ENCODE measurements at places on chromosomes 13 and 19.

DNA sequence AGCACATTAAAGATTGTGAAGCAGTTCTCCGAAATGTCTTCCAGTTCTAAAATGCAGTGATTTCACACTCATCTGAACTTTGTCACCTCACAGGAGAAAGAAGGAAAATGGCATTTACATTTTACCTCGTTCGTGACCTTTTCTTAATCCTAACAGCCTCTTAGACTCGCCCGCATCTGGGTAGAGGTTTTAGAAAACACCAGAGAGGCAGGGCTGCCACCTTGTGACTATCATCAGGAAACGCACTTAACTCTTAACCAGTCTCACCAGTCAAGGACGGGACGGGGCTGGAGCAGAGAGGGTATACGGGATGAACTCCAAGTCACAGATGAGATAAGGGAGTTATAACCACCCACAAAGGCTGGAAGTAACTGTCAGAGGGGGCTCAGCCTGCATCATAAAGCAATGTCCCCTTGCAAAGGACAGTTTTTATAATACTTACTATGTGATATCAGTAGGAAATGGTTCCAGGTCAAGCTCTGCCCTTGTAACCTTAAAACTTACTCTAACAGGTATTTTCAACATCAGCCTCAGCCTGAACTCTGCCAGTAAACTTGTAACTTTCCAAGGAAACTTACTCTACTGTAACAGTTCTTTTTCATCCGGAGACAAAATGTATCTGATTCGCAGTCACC is 8.6 kb upstream of the CEACAM6 start:
- no peak for DNase-seq

- DNase-seq, result no peak
Measured at GRCh38 chr13:77207943-77208342, 119.0 kb downstream of the MYCBP2 start.

DNA sequence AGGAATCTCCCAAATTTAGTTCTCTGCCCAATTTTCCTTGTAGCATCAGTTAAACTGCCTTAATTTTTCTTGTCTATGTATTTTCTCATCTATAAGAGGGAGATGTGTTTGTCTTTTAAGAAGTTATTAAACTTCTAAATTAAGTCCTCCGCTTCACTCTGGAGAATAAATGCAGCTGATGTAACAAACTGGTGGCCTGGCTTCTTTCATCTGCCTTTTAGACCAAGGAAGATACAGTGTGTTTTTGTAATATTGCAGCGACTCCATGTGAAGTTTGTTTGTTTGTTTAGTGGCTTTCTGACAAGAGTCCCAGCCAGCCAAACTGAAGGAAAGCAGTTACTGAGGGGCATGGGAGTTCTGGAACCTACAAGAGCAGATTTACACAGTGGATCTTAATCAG is 56.4 kb downstream of the KLF12 start:
- no peak for DNase-seq

DNA sequence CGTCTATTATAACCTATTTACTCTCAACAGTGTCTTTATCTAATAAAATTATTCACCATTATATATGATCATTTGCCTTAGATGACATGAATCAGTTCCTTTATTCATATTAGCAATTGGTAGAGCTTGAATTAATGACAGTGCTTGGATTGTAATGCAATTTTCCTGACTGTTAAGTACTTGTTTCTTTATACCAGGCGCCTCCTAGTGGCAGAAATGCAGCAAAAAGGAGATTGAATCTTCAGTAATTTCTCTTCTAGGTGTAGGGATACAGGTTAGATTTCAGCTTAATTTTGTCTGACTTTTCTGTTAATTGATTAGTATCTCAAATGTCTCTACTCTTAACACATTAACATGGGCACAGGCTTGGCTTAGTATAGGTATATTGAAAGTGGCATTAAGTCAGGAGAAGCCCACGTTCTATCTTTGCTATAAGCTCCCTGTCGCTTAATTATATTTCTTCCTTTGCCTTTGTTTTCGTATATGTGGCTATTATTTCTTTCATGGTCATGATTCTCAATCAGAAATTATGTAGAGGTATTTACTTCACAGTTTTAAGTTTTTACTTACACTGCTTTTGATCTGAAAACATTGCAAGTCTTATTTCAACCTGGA is 9.1 kb upstream of the LHFPL6 start:
- DNase-seq, result peak; percentile 31

DNA sequence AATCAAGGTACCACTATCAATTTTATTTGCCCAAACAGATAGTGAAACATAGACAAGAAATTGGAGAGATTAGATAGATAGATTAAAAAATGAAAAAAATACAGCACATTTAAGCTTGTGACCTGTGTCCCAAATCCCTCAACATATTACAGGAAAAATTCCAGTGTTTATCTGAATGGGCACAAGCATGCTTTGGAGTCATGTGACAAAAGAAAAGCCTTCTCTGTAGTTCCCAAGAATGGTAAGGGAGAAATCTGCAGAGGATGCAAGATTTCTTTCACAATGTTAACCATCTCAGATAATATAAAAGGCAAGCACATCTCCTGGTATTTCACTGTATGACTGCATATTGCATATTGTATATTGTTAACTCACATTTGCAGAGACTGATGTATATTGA is 168.0 kb downstream of the PCDH9 start:
- no peak for DNase-seq

GRCh38 chr13:32530841-32531253 is 7.7 kb downstream of the N4BP2L2 start:
- DNase-seq, result peak; percentile 23

DNA sequence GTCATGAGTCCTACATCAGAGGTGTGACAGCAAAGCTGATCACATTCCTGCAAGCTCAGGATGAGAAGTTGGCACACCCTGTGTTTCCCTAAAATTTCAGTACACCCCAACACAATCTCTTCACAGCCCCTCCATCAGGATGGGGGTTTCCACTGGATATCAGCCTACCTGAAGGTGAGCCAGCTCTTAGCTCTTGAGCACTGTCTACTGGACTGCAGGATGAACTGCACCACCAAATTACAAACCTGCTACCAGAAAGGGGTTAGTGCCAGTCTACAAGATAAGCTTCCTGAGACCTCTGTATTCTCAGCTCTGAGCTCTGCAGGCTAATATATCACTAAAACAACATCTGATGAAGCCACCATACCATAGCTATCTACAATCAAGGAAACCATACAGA is 1616.2 kb upstream of the SPRY2 start:
- DNase-seq, result no peak

GRCh38 chr19:15337202-15337601 is 4.9 kb upstream of the BRD4 start:
- no peak for DNase-seq

DNA sequence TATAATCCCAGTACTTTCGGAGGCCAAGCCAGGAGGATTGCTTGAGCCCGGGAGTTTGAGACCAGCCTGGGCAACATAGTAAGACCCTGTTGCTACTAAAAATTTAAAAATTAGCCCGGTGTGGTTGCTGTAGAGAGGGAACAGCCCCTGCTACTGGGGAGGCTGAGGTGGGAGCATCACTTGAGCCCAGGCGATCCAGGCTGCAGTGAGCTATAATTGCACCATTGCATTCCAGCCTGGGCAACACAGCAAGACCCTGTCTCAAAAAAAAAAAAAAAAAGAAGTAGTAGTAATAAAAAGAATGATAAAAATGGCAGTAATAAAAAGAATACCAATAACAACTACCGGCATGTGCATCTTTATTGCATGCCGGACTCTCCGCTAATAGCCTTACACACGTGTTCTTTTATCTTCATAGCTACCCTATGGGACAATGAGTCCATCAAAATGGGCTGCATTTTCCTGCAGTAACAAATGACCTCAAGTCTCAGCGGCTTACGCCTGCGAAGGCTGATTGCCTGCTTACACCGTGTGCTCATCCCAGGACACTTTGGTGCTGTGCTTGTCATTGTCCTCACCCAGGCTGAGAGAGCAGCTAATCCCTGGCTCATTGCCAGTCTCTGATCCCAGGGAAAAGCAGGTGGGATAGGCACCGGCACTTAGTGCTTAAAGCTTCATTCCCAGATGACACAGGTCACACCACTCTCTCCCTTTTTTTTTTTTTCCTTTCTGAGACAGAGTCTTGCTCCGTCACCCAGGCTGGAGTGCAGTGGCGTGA is 14.4 kb upstream of the SYCN start:
- no peak for DNase-seq

DNA sequence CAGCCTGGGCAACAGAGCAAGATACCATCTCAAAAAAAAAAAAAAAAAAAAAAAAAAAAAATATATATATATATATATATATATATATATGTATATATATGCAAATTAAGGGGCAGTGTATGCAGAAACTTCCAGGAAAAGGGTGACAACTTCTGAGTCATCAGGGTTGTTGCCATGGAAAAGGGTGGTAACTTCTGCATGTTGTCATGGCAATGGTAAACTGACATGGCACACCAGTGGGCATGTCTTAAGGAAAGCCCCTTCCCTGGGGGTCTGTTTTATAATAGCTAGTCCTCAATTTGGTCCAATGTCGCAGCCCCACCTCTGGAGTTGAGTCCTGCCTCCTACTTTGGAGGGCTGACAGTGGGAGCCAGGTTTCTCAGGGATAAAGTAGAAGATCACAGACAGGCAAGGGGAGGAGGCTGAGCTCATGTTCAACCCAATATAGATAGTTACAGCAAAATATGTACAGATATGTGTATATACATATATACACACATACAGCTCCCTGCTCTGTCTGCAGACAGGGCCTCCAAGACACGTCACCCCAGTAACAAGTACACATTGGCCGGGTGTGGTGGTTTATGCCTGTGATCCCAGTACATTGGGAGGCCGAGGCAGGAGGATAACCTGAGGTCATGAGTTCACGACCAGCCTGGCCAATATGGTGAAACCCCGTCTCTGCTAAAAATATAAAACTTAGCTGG is 7.2 kb upstream of the FCHO1 start:
- DNase-seq, result no peak

GRCh38 chr19:40055832-40056504 is at the start of gene ZNF780B:
TSS of gene ZNF780B (minus strand) at chr19:40056231. CDS start at chr19:40050332, 5,899 bp downstream.
- peak; percentile 85 for DNase-seq

DNA sequence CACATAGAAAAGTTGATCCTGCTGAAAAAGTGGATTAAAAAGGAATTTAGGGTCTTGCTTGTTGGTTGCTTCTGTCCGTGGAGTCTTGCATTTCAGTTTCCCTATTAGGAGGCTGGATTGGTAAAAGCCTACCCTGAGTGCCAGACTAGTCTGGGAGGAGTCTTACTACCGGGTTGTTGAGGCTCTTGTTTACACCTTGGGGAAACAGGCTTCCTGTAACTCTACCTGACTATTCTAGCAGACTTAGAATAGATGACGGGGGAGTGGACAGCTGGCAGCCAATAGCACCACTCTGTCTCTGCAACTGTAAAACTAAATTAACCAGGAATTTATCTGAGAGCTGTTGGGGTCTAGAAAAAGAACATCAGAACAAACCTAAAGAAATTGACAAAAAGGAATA is 11.3 kb upstream of the MPHOSPH8 start:
- DNase-seq, result no peak

GRCh38 chr19:54480051-54480450 is 7.0 kb upstream of the CDC42EP5 start:
- DNase-seq, result no peak

DNA sequence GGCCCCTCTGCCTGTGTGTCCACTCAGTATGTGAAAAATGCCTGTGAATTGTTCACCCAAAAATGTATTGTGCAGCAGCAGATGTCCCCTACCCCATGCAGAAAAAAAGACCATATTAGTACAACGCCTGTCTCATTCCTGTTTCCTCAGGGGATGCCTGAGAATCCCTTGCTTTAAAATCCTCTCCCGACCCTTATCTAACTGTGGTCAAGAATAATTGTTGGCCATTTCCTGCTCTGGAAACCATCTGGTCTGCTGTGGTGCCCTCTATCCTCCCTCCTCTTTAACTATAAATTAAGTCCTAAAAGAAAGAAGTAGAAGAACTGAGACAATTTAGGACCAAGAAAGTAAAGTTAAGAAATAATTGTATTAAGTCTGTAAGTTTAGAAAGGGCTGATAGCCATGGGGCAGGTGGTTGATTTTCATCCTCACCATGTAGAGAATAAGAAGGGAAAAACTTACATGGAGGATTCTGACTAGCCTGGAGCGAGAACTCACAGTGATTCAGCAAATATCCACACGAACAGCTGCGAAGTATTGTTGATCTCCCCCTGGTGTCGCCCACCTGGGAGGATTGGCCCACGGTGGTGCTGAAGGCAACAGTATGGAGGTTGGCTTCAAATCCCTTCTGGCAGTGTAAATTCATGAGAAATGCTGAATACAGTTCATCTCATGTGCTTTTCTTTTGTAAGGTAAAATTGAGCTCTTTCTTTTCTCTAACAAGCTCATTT is 85.6 kb downstream of the COL4A2 start:
- DNase-seq, result no peak

DNA sequence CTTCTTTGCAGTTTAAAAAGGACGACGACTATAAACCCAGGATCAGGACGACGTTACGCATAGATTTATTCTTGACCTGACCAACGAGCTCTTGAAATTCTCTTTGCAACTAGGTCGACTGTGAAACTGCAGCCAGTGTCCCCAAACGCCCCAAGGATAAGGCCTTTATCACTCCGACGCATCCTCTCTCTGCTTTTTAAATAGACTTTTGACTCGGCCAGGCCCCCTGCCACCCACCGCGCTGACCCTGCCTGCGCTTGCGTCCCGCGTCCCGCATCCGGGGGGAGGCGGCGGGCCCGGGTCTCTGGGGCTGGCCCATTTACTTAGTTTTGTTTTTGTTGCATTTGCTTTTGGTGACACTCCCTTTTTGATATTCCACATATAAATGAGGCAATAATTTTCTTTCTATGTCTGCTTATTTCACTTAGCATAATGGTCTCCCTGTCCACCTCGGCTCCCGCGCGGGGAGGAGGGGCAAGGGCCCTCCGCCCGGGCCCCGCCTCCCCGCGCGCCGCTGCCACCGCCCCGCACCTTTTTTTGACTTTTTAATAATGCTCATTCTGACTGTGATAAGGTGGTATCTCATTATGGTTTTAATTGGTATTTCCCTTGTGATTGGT is 17.4 kb downstream of the RB1 start:
- peak; percentile 37 for DNase-seq

GRCh38 chr19:34261334-34262109 is 7.2 kb downstream of the GARRE1 start:
- DNase-seq, result no peak

Measured in T-helper 2 cell (primary cell).